ENCODE measurements at places on chromosomes 7 and 10.

DNA sequence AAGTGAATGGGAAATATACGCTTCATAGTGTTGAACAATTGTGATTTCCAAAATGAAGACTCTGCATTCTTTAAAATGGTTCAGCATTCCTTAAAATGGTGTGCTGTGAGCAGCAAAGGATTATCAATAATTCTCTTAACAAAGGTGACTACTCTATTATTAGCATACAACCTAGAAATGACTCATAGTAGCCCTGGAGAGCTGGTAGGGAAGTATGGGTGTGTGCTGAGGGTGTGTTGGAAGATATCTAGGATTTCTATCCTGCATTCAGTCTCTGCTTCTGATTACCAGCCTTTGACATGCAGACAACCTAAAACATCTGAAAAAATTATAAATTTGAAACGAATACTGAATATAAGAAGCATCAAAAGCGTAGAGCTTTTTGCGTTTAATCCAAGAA is 72.5 kb downstream of the SEMA3D start:
- no peak for DNase-seq

- peak; percentile 30 for DNase-seq
Measured at GRCh38 chr10:97210543-97210960, 24.8 kb upstream of the SLIT1 start.

GRCh38 chr7:80279760-80280159 is 145.1 kb downstream of the GNAI1 start:
- DNase-seq: no peak

GRCh38 chr10:125037145-125037877 is 95.4 kb downstream of the ZRANB1 start:
- DNase-seq: peak; percentile 91

DNA sequence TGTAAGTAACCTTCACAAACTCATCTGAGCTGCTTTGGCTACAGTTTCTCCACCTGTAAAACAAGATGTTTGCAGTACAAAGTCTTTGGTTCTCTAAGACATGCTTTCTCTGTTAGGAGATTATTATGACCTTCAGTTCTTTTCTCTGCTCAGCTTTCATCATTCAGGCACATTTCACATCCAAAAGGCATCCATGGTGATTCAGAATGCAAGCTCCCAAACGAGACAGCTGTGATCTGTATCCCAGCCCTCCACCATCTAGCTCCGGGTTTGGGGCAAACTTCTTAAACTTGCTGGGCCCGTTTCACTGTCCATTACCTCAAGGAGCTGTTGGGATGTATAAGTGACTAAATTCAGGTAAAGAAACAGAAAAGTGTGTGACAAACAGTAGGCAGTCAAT is 95.8 kb upstream of the COL1A2 start:
- peak; percentile 83 for DNase-seq

DNA sequence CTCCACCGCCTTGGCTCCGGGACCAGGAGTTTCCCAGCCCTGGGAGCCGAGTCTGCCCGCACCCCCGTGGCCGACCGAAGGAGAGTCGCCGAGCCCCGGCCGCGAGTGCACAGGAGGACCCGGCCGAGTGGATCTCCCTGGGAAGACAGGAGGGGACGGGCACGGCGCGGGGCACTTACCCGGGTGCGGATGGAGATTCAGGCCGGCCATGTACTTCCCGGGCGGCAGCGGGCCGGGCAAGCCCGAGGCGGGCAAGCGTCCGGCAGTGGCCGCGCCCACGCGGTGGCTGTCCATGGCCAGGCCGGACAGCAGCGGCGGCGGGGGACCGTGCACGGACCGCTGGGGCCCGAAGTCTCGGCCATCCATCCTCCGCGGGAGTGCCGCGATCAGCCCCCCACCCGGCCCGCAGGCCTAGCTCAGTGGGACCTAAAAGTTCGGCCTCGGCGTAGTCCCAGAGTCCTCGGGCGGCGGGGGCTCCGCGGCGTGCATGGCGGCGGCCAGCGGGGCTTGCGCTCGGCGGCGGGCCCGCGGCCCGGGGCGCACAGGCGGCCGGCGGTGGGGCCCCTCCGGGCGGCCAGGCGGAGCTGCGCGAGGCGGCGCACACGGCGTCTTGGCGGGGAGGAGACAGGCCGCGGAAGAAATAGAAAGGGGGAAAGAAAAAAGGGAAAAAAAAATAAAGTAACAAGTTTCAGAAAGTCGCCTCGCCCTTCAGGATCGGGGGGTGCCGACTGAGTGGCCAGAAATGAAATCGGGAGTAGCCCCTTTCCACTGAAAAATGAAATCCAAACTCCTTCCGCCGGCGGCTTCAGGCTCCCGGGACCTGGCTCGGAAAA is 2.5 kb downstream of the TNRC18 start:
- peak; percentile 16 for DNase-seq

GRCh38 chr10:16944402-16944801 is 127.2 kb upstream of the RSU1 start:
- DNase-seq: peak; percentile 56

GRCh38 chr7:140883378-140883777 is 41.4 kb downstream of the BRAF start:
- DNase-seq: no peak

DNA sequence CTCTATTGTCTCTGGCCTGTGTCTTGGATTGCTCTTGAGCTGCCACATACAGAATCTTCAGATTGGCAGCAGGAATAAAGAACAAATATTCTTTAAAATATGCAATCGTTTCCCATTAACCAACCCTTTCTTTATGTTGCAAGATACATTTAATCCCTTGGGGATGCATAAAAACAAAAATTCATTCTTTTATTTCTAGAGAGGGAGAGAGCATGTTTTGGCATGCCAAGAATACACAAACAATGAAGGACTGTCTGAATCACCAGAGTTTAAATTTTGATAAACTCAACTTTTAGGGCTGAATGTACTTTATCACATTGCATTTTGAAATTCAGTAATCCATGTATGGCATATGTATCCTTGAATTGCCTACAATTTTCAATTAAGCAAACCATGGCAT is 154.3 kb upstream of the SEMA3D start:
- DNase-seq: no peak

- no peak for DNase-seq
Measured at GRCh38 chr10:89425000-89425399, 10.6 kb downstream of the IFIT5 start.

GRCh38 chr7:27324246-27324645 is 81.6 kb downstream of the EVX1 start:
- no peak for DNase-seq

- DNase-seq: no peak
Measured at GRCh38 chr7:121419201-121420148, 23.4 kb upstream of the FAM3C start.

DNA sequence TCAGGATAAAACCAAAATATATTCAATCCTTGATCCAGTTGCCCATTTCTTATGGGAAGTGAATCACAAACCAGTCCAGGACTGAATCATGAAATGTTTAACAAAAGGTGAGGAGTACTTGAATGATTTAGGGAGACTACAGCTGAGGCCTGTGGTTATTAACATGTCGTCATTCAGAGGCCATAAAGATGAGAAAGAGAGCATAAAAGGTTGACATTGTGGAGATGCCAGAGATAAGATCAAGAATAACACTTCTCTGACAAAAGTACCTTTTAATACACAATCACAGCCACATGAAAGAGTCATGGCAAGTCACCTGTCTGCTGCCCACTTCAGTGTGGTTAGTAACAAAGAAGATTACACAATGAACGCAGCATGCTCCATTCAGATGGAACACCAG is 1195.7 kb upstream of the SORCS1 start:
- peak; percentile 39 for DNase-seq

DNA sequence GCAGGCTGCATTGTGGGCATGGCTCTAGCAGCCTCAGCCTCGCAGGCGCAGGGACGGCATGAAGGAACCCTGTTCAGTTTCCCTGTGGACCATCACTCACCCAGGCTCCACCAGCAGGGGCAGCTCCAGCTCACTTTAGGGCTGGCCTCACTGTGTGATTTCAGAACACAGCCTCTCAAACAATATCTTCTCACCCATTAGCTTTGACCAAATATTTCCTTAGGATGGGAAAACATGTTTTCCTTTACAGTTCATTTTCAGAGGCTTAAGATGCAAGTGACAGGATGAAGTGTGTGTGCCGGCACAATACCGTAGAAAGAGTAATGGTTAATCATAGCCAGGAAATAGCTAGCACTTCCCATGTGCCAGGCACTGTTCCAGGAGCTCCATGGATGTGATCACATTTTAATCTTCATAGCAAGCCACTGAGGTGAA is 58.2 kb downstream of the LANCL2 start:
- peak; percentile 83 for DNase-seq

- no peak for DNase-seq
Measured at GRCh38 chr7:21357151-21358097, 70.5 kb upstream of the SP4 start.

DNA sequence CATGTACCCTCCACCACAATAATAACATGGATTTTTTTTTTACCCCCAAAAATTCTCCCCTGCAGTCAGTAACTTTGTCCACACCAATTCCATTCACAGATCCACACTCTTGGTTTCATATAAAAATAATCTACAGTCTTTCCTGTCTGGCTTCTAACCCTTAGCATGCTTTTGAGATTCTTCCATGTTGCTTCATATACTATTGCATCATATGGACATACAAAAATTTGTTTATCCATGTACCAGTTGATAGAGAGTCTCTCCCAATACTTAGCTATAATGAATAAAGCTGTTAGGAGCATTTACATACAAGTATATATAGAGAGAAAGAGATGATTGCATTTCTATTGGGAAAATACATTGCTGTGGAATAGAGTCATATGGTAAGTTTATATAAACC is 575.0 kb downstream of the XPNPEP1 start:
- DNase-seq: peak; percentile 11

- DNase-seq: no peak
Measured at GRCh38 chr10:62492870-62493180, 118.7 kb downstream of the ZNF365 start.

- DNase-seq: no peak
Measured at GRCh38 chr7:135938563-135938962, 38.6 kb downstream of the MTPN start.

DNA sequence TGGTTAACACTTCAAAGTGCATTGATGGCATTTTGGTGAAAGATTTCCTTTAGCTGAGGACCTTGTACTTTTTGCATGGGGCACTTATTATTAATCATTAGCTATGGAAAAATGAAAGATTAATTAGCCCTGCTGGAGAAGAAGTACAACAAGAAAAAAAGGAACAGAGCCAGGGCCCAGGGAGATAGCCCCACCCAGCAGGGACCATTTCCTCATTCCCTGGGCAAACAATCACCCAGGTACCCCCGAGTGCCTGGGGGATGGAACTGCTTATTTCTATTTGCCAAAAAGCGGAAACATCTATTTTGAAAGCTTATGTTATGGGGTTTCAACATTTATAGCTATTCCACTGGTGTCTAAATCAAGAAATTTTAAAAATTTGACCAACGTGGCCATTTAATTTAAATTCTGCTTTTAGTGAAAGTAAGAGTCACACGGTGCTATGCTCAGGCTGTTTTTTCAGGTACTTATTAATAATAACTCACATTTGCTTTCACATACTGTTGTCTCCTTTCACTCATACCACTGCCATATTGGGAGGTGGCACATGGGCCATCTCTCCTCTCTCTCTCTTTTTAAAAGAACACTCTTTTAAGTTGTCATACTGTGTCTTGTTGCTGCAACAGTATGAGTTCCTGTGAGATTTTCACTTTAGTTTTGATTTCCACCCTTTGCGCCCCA is 143.6 kb upstream of the KIF5B start:
- DNase-seq: no peak

- DNase-seq: no peak
Measured at GRCh38 chr7:1043552-1044188, 676 bp upstream of the GPR146 start.

- peak; percentile 20 for DNase-seq
Measured at GRCh38 chr7:142391191-142391992, 133.5 kb upstream of the PRSS58 start.

DNA sequence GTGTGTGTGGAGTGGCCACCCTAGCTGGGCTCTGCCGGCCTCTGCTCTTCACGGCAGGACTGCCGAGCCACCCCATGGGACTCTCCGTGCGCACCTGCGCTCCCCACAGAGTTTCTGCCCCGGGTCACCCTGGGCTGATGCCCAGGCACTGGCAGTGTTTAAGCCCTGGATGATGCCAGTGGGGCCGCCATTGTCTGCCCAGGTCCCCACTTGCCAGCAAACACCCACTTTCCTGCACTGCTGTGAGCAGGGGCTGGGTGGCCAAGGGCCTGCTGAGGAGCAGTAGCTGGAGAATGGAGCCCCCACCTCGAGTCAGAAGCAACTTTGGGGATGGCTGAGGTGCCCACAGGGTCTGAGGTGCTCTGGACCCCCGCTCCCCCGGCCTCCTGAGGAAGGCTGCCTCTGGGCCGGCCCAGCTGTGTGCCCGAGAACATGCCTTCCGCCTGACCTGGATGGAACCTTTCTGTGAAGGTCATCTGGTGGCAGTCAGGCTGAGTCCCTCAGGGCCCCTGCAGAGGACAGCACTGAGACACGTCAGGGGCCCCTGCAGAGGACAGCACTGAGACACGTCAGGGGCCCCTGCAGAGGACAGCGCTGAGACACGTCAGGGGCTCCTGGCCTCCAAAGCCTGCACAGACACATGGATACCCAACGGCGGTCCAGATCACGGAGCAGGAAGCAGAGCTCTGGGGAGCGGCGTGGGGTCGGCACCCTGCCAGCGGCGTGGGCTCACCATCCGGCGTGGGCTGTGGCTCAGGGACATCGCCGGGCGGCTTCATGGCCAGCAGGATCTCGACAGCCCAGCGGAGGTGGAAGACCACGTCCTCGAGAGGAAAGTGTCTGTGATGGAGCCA is 62.0 kb downstream of the CFAP46 start:
- DNase-seq: no peak

GRCh38 chr10:53209944-53210611 is 437.5 kb upstream of the MBL2 start:
- no peak for DNase-seq

- DNase-seq: no peak
Measured at GRCh38 chr10:130656582-130657133, 520.5 kb downstream of the GLRX3 start.

GRCh38 chr10:62043421-62044021 is 142.0 kb downstream of the ARID5B start:
- DNase-seq: peak; percentile 94

GRCh38 chr7:106626376-106627164 is 34.4 kb downstream of the CCDC71L start:
- no peak for DNase-seq

DNA sequence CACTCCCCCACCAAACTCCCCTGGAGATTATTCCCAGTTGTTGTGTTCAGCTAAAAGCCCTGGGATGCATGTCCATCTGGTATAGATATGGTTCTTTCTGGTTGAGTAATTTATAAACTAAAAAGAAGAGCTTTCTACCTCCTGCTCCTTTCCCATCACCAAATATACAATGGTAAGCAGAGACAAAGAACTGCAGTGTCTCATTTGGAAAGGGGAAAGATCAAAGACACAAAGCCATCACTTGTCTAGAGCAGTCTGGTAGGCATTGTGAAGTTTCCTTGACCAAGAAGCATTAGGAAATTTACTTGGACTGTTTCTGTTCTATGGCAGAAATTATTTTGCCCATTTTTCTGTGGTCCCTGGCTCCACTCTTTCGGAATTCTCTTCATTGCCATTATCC is 24.9 kb upstream of the PANK1 start:
- DNase-seq: no peak

GRCh38 chr10:129992356-129992755 is 28.3 kb upstream of the EBF3 start:
- no peak for DNase-seq

GRCh38 chr10:131636116-131636515 is 264.7 kb upstream of the PPP2R2D start:
- DNase-seq: no peak

GRCh38 chr7:96244992-96245292 is 77.0 kb downstream of the SLC25A13 start:
- no peak for DNase-seq
